HS-27A (cell line): ENCODE measurements at places on chromosomes 5 and 9.

GRCh38 chr9:97983589-97984187 is 547 bp downstream of the ANP32B start:
- DNase-seq: no peak

- DNase-seq: no peak
Observed at GRCh38 chr9:33197279-33198152, 30.4 kb upstream of the B4GALT1 start.

GRCh38 chr5:38554403-38554802 is 2.0 kb downstream of the LIFR start:
- no peak for DNase-seq

DNA sequence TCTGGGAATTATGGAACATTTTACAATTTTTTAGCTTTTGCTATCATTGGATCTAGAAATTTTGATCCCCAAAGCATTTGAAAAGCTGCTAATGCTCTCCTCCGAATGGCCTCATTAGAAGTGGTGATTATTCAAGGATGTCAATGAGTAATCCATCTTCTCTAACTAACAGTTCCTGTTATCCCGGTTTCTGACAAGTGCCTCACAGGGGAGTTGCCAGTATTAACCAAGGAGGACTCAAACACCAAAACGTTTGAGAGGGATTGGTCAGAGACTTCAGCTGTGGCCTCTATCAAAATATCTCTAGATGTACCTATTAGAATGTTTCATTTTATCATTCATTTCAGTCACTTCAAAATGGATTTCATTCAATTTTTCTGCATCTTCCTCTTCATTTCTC is 208.3 kb upstream of the ITGA1 start:
- no peak for DNase-seq

- no peak for DNase-seq
Observed at GRCh38 chr9:88803546-88804253, 187.6 kb upstream of the S1PR3 start.

DNA sequence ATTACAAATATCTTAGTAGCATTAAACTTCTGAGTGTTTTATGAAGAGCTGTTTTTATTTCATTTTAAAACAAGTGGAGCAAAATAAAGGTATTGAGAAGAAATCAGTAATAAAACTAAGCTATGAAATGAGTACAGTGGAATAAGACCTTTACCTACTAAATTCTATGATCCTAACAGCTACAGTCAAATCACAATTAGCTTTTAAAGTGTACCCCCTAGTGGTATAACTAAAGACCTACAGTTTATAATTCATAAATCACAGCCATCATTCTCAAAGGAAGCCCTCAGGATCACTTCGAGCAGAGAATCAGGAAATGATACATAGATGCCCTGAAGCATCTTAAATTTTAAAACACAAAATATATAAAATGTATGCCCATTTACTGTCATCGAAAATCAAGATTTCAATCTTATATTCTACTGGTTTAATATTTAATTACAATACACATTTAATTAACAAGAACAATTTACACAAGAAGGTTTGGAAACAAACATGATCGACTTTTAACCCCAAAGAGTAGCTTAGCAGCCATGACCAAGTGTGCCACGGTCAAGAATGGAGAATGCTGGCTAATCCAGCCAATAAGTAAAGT is 12.3 kb downstream of the CCNH start:
- no peak for DNase-seq

GRCh38 chr5:84379749-84380148 is 4.9 kb downstream of the EDIL3 start:
- DNase-seq: no peak

- DNase-seq: no peak
Observed at GRCh38 chr9:88531920-88532698, 2.9 kb upstream of the NXNL2 start.

GRCh38 chr5:80083101-80083890 is 48.1 kb downstream of the THBS4 start:
- no peak for DNase-seq

- DNase-seq: no peak
Observed at GRCh38 chr9:20397348-20397747, 225.0 kb downstream of the MLLT3 start.

- no peak for DNase-seq
Observed at GRCh38 chr5:159768243-159768642, 148.0 kb upstream of the ADRA1B start.

GRCh38 chr5:144369006-144369405 is 198.3 kb downstream of the KCTD16 start:
- no peak for DNase-seq

DNA sequence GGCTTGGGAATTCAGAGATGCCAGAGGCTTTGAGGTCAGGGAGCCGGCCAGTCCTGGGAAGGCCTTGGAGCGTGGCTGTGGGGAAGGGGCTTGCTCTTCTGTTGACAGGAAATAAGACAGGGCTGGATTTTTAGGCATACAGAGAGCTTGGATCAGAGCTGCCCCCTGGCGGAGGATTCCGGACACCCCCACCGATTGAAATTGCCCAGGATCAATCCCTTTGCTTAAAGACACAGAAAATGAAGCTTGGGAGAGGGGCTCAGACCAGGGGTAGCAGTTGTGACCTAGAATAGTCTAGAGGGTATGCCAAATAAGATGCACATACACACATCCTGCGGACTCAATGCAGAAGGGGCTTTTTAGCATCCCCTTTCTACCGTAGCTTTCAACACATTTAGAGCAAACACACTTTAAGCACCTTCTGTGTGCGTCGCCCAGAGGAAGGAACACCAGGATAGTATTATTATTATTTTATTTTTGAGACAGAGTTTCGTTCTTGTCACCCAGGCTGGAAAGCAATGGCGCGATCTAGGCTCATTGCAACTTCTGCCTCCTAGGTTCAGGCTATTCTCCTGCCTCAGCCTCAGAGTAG is 1.7 kb upstream of the NTMT1 start:
- DNase-seq: no peak

DNA sequence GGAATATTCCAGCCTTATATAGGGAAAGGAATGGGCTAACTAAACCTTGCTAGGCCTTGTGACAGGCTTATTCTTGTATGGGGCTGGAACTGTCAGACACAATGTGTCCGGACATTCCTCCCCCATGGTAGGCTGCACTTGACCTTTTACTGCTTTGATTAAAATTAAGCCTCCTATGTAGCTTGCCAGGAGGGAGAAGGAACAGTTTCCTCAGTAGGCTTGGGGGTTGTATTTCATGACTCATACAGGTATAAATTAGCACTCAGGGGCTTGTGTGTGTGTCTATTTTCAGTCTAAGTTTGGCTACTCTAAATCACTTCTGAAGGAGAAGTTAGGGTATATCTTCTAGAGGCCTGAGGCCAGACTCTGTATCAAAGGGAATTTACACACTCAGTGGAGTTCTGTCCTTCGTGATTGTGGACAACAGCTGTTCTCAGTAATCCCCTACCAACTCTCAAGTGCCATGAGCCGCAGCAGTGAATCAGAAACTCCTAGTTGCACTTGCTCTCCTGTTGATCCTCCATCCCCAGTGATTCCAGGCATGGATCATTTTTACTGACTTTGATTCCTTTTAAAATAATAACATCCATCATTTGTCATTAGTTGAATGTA is 16.4 kb downstream of the ADAMTS16 start:
- no peak for DNase-seq

- no peak for DNase-seq
Observed at GRCh38 chr5:42655982-42656650, 100.5 kb upstream of the CCDC152 start.

DNA sequence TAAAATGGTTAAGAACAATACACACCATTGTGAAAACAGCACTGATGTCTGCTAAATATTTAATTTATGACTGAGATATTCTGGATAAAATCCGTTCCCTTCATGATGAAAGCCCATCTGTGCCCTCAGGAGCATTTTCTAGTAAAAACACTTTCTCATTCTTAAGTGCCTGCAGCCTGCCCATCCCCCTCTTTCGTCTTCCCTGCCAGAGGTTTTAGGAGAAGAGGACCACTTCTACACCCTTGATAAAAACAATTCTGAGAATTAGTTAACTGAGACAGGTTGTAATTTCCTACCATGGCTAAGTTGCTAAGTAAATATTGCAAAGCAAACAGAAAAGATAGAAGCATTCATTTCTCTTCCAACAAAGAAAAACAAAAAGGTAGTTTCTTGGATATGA is 272.6 kb downstream of the ATPSCKMT start:
- DNase-seq: no peak

GRCh38 chr5:77885519-77885918 is 109.4 kb upstream of the TBCA start:
- no peak for DNase-seq

DNA sequence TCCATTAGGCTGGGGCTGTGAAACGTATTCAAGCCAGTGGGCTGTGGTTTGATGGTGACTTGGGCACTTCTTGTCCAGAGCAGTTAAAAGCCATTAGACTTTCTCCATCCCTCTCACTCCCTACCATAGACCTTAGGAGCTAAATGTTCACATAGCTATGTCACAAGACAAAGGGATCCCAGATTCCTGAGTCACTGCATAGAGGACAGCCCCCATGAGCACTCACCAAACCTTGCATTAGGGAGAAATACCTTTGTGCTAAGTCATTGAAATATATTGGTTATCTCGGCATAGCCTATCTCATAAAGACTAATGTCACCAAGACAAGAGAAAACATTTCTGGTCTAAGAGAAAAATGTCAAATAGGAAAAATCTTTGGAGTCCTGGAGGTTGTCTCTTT is 104.3 kb downstream of the TRPM6 start:
- peak; percentile 30 for DNase-seq
